A549 treated with ZK216348 at 1 μM for 4 hours (cell line): ENCODE measurements at places on chromosomes 5 and 9. TPM values are rescaled to one million over a fixed set of nuclear protein-coding genes. Genes with fewer than 3 reads are reported as not detected.

Gene SPATA31C1
- not detected in 5 replicates for total RNA-seq

Gene TAS2R1
- not detected in 5 replicates for total RNA-seq

Gene ZNF608
- total RNA-seq = 0.41 to 0.68 TPM (median 0.58 TPM) in 5 replicates

Gene SUB1
- 231 to 289 TPM (median 246 TPM) in 5 replicates for total RNA-seq

Gene RACK1
- 3,202 to 3,645 TPM (median 3,221 TPM) in 5 replicates for total RNA-seq

Gene DRD1
- total RNA-seq = 0.09 to 0.59 TPM (median 0.24 TPM) in 5 replicates

Gene SLC46A2
- not detected in 5 replicates for total RNA-seq

Gene MVB12B
- total RNA-seq = 5.0 to 8.1 TPM (median 7.3 TPM) in 5 replicates

Gene LCN15
- total RNA-seq = 0.26 TPM in 1 of 5 replicates, not detected in the others

Gene DNAJB5
- total RNA-seq = 6.2 to 8.6 TPM (median 7.6 TPM) in 5 replicates

Gene ACTBL2
- total RNA-seq = 0.09 to 0.12 TPM in 2 of 5 replicates, not detected in the others

Gene UBE2QL1
- 0.13 to 0.30 TPM (median 0.27 TPM) in 5 replicates for total RNA-seq

Gene PALM2AKAP2
- total RNA-seq = 0.06 to 0.59 TPM (median 0.34 TPM) in 5 replicates

Gene BRINP1
- 0.16 to 0.27 TPM (median 0.23 TPM) in 5 replicates for total RNA-seq

Gene PLEKHG4B
- total RNA-seq = 0.50 to 1.7 TPM (median 1.0 TPM) in 5 replicates

Gene SHOC1
- total RNA-seq = 0.07 TPM in 1 of 5 replicates, not detected in the others

Gene SAXO1
- total RNA-seq = not detected in 5 replicates

Gene TLX3
- not detected in 5 replicates for total RNA-seq

Gene PCDHGA3
- total RNA-seq = not detected in 5 replicates

Gene ST8SIA4
- 0.12 to 0.78 TPM (median 0.47 TPM) in 5 replicates for total RNA-seq

Gene EIF4E1B
- total RNA-seq = not detected in 5 replicates

Gene SLC6A3
- total RNA-seq = 0.13 to 0.45 TPM (median 0.16 TPM) in 5 replicates

Gene CDX1
- total RNA-seq = not detected in 5 replicates

Gene LCNL1
- total RNA-seq = 0.08 to 0.18 TPM (median 0.12 TPM) in 3 of 5 replicates, not detected in the others
